Glomerular endothelial cell (primary cell): ENCODE measurements at places on chromosomes 3 and 15. TPM values are rescaled to one million over a fixed set of nuclear protein-coding genes. Genes with fewer than 3 reads are reported as not detected.

DNA sequence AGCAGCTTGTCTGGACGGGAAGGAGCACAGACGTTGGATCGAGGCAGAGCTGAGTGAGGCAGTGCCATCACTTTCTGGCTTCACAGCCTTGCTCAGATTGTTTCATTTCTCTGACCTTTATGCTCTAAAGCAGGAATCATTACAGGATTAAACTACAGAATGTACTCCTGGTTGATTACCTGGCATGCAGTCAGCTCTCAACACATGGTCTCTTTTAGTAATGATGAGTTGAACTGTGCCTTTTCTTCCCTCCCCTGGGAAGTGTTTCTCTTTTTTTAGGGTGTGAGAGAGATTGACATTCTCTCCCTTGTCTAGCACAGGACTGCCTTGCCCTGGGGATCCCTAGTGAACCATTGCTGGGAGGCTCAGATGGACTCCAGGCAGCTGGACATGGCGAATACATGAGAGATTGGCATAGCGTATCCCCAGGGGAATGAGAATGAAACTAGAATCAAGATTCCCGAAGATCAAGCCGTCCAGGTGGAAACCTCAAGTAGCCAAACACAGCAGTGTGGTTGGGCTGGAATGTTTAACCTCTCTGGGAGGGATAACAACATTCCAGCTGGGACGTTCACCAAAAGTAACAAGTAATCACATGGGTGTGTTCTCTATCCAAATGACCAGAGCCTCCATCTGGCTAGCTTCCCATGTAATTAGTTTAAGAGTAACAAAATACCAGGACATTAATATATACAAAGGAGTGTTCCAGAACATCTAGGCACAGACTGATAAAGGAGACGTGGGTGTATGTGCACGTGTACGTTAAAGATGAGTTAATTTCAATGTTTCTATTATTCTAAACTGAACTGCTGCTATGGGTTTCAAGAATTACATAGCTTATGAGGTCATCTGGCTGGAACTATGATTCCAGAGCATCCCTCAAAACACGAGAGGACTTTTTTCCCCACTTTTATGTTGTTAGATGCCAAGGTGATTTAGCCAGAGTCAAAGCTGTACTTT, 118.6 kb upstream of the NR2E3 start:
- no peak for DNase-seq

GRCh38 chr3:171088964-171089754, 62.6 kb upstream of the SLC2A2 start:
- peak; percentile 29 for DNase-seq

DNA sequence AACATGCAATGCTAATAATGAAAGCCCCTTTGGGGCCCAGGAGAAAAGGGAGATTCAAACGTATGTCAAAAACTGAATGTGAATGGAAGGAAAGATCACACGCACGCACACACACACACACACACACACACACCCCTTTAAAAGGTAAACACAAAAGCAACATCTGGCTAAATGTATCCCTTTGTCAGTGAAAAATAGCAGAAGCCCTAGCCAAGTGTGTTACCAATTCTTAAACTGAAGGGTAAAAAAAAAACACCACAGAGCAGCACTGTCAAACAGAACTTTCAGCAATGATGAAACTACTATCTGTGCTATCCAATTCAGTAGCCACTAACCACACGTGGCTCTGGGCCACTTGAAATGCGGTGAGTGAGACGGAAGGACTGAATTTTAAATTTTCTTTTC, 4.9 kb downstream of the RFTN1 start:
- no peak for DNase-seq

- no peak for DNase-seq
Observed at GRCh38 chr15:78991476-78991875, 46.6 kb upstream of the CTSH start.

DNA sequence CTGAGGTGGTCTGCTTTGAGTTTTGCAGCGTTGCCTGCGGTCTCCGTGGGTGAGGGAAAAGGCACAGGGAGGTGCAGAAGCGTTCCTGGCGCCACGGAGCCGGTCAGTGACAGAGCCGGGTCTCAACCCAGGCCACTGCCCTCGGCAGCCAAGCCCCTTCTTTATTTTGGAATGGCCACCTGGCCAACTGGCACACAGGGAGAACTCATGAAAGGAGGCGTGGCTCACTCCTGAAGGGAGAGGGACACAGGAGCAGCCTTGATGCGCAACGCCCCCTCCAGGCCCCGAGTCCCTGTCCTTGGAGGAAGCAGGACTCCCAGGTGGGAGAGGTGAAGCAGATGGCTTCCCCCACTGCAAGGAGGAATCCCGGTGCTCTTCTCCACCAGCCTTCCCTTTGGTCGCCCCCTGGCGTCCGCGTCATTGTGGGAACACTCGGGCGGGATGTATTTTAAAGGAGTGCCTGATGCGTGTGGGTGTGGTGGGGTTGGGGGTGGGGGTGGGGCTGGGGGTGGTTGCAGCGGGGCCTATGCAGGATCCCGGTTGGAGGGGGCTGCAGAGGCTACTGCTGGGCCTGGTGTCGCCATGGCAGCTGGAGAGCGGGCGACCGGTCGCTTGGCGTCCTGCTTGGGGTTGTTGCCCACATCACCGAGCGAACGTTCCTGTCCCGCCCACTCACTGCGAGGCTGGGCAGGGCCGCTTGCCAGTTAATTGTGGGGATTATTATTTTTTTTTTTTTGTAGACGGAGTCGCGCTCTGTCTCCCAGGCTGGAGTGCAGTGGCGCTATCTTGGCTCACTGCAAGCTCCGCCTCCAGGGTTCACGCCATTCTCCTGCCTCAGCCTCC, 32.6 kb downstream of the APBA2 start:
- no peak for DNase-seq

DNA sequence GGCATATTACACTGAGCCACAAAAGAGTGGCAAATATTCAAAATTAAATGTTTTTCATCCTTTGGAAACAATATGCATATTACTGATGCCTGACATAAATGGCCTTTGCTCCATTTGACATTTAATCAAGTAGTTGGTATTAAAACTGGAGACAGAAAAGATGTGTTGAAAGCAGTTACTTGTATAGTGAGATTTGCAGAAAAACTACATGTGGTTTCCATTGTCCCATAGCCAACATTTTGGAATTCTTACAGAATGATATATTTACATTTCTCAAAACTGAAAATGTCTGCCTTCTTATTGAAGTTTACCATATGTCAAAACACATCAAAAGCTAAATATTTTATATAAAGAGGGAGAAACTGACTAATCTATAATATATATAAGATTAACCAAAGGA, 21.6 kb downstream of the SHOX2 start:
- no peak for DNase-seq

DNA sequence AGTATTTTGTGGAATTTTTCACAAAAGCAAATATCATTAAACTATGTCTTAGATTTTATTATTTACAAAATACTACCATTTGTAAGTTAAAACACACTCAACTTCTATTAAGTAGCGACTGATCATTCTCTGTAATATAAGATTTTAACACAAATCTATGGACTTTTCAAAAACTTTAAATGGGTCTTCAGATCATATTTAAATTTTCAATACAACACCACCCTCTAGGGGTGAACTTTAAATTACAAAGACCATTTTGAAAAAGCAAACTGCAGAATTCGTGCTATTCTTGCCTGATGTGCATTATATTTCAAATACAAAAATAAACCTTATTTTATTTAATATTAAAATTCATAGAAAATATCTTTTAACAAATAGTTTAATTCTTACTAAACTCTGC, 8.2 kb upstream of the VGLL4 start:
- DNase-seq = no peak

DNA sequence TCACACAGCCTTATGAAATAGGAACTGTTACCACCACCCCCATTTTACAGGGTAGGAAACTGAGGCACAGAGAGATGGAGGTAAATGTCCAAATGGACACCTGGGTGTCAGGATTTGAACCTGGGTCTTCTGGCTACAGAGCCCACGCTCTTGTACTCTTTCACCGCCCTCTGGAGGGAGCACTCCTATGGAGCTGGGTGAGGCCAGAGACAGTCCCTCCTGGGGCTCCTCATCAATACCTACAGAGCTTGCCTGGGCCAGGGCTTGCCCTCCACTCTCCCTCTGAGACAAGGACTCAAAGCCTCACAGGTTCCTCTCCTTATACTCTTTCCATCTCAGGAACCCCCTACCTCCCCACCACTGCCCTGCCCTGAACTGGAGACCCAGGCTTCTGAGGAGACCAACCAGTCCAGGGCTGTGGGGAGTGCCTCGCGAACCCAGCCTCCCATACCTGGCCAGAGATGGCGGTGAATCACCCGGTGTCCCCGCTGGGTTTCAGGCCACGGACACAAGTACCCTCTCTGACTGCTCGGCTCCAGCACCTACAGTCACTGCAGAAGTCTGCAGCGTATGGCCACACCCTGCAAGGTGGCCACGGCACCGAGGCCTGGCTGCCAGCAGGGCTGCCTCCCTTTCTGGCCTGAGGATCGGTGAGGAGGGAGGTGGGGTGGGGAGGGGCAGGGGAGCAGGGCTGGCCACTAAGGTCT, 22.1 kb upstream of the ATP2B2 start:
- no peak for DNase-seq

DNA sequence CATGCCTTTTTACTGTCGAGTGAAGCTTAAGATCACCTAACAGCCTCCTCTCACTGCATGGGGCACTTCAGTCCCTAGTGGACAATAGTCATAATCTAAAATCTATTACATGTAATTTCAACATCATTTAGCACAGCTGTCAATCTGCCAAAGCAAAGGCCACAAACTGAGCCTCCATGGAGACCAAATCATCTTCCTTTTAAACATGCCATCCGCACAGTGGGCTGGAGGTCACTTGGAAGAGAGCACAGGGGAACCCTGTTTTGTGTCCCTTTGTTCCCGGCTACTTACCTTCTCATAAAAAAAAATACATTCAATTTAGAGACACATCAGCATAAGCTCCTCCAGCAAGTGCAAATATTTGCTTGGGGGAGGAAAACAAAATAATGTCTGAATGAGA, 167.3 kb downstream of the SQOR start:
- DNase-seq = no peak

DNA sequence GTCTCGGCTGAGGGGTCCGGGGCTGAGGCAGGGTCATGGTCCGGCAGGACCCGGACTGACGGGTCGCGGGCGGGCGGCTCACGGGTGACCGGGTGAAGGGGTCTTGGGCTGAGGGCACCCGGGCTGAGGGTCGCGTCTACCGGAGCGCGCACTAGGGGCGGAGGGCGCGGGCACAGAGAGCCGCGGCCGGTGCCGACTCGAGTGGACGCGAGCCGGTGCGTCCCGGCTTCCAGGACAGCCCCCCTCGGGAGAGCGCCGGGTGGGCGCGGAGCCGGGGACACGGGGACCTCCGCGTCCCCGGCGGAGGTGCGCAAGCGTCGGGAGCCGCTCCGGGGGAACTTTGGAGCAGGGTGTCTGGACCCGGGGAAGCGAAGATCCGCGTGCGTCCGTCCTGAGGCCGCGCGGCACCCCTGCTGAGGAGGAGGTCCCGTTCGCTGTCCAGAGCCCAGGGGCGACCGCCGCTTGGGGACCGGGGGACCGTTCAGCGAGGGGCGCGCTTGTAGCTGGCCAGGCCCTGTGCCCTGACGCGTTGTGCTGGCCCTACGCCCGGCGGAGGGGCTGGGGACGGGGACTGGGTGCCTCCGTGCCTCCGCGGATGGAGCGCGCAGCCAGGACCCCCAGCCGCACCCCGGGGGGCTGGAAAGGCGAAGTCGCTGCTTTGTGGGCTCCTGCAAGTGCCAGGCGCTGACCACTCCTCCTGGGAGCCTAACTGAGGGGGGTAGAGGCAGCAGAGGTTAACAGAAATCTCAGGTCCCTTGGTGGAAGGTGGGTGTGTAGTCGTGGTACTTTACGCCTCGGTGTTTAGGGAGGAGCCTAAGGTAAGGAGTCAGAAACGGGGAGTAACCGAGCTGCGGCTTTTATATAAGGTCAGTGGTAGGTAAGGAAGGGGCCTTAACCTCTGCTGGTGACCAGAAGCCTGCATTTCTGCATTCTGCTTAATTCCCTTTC, at the start of gene PPARG:
TSS of gene PPARG (plus strand) at position 889 of the 948 bp plus-strand sequence. CDS start 90,642 bp downstream, outside the sequence.
- DNase-seq = no peak

GRCh38 chr3:197828-198491, 1.4 kb downstream of the CHL1 start:
- no peak for DNase-seq

GRCh38 chr15:40847223-40847961, 3.5 kb downstream of the SPINT1 start:
- no peak for DNase-seq

- DNase-seq = no peak
Observed at GRCh38 chr3:37450561-37450960, 276.2 kb upstream of the LRRFIP2 start.

DNA sequence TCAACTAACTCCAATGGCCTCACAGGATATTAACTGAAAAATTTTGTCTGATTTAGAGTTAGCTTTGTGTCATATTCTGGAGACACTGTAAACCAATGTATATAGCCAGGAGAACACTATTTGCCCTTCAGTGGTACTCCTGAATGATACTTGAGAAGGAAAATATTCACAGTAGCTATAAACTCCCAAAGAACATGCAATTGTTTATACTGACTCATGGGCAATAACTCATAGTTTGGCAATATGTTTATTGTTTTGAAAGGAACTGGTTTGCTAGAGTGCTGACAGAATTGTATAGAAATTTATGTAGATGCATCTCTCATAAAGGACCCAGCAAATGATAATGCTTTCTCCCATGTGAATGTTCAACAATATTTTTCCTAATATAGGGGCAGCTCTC, 537.6 kb downstream of the PLOD2 start:
- DNase-seq = no peak

DNA sequence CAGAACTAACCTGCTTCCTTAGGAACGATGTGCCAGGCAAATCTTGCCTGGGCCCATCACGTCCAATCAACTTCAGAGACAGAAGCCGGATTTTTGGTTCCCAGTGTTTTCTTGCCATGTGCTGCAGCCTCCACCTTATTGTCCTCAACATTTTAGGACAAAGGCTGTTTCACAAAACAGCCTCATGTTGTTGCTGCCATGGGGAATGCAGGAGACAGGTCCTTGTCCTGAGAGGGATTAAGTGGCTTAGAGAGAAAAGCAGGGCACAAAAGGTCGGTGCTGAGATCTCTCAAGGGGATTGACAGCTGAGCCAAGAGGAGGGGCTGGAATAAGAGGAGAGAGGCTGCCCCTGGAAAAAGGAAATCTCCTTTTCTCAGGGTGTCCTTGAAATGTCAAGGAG, 11.3 kb upstream of the NMNAT3 start:
- no peak for DNase-seq

DNA sequence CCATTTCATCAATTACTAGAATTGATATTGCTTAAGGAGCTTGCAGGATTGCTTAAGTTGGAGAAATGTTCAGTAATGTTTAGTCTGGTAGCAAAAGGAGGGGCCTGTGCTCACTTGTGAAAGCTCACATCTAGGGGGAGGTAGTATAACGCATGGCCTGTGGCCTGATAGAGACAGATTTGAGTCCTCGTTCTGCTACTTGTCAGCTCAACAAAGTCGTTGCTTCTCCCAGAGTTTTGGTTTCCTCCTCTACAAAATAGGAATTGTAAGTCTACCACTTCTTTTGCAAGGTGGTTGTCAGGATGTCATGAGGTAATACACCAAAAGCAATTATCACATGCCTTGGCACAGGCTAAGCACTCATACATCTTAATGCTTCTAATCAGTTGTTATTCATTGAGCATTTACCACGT, 1.3 kb downstream of the ST3GAL6 start:
- DNase-seq = no peak

The DNAH12 gene
- 0.12 and 0.92 TPM in 2 replicates for total RNA-seq

The GPR149 gene
- not detected in 2 replicates for total RNA-seq

The STXBP5L gene
- not detected in 2 replicates for total RNA-seq

The TLR9 gene
- total RNA-seq = not detected in 2 replicates

The ISLR2 gene
- 0.12 TPM in 1 of 2 replicates, not detected in the other for total RNA-seq

The TRAIP gene
- total RNA-seq = 2.7 and 5.2 TPM in 2 replicates

The SLC28A2 gene
- total RNA-seq = not detected in 2 replicates

The SIDT1 gene
- 0.99 TPM in 1 of 2 replicates, not detected in the other for total RNA-seq

The SLC6A1 gene
- not detected in 2 replicates for total RNA-seq
